ENCODE measurements at places on chromosomes 1 and 21.
A peak's percentile ranks its signal among the peaks of the same experiment; 100 is the strongest.

DNA sequence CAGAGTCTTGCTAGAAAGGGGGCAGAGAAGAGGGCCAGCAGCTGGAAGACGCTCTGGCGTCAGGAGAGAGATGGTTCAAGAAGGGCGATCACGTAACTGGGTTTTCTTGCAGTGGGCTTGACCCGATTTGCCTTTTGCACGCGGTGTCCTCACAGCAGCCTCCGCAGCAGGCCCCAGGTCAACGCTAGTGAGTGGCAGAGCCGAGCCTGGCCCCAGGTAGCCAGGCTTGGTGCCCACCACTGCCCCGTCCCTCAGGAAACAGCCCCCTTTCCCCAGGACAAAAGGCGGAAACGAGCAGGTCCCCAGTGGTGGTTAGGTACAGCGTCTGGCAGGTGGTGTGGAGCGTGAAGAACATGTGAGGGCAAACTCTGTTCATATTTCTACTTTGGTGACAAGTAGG is 8.6 kb upstream of the UTS2 start:
- DNase-seq = no peak

DNA sequence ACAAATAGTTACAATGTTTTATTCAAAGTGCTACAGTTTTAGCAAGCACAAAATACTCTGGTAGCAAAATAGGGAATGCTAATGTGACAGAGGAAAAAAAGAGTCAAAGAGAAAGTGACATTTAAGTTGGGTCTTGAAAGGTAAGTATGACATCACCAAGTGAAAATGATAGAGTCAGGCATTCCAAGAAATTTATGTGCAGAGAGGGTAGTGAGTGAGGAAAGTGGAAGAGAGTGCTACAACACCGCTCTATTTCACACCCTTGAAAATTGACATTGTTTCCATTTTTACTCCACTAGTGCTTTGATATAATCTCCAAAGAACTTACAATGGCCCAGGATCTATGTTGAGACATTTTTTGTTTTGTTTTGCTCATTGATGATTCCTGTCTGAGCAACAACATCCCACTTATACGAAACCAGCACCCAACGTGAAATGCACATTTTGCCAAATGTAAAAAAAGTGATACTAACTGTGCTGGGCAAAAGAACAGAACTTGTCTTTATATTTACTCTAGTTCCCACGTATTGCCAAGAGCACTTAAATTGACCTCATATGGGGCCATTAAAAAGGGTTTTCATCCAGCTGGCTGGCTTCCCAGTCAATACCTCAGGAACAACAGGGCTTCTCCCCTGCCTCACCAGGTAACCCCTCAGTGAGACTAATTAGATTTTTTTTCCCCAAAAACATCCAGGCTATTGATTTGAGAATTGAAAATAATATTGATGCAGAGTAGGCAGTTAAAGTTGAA is 206.3 kb upstream of the NR5A2 start:
- DNase-seq = no peak

GRCh38 chr1:244449936-244450508 is 1.7 kb downstream of the ADSS2 start:
- DNase-seq = no peak

- DNase-seq = no peak
Observed at GRCh38 chr1:201637282-201638079, 98.6 kb downstream of the NAV1 start.

DNA sequence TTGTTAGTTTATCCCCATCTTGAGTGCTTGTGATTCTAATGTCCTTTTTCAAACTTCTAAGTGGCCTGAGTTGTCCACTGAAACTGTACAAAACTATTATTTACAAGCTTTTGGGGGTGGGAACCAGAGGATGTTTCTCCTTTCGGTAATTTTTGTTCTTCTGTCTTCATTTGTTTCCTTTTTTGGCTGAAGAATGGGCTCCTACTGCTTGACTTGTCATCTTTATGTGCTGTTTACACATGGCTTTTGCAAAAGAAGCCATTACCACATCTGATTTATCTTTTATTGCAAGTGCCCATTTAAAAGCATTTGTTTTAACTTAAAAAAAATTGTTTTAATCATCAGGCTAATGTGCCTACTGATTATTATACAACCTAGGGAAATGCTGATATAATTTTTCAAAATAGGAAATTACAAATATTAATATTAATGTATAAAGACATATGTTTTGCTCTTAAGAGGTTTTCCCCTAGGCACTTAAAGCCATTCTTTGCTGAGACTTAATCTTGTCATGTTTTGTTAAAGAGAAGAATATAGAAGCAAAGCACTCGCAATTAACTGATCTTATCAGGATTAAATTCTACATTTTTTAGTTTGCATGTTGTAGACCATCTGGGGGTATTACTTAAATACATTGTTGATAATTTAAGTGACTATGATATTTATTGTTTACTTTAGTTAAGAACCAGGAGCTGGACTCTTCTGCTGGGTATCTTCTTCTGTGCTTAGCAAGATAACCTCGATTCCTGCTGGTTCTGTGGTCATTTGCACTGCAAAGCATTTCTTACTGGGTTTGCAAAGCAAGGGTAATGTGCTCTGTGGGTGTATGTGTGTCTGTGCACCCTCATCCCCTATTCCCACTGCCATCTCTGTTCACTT is 40.1 kb downstream of the TMEM200B start:
- no peak for DNase-seq

DNA sequence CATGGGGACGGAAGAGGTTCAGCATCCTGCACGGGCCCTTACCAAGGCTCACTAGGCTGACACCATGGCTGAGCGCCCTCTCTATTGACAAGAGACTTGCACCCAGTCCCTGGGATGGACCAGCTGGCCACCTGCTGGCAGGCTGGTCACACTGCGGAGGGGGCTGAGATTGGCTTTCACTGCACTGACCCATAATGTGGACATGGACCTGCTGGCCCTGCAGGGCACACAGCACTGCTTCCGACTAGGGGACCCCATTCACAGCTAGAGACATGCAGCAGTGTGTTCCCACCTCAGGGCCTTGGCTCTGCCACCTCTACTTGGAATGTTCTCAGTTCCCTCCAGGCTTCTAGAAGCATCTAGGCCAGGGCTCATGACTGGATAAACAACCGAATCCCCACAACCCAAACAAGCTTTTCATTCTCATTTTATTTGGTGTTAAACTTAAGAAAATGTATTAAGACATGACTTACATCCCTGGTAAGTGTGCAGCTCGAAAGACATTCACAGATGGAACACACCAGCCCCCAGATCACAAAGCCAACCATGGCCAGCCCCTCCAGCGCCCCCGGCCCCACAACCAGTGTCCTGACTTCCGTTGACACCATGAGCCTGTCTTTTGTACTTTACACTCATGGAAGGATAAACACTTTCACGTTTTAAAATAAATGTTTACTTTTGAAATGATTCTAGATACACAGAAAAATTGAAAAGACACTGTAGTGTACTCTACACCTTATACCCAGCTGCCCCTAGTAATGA is 9.3 kb upstream of the SRARP start:
- peak; percentile 45 for DNase-seq

- DNase-seq = no peak
Observed at GRCh38 chr21:46493828-46494227, 35.1 kb downstream of the DIP2A start.

Measured in bone marrow (tissue), 2 donors.